Uterus (tissue), 4 donors: ENCODE measurements at places on chromosomes 4 and X. TPM values are rescaled to one million over a fixed set of nuclear protein-coding genes. Genes with fewer than 3 reads are reported as not detected.

DNA sequence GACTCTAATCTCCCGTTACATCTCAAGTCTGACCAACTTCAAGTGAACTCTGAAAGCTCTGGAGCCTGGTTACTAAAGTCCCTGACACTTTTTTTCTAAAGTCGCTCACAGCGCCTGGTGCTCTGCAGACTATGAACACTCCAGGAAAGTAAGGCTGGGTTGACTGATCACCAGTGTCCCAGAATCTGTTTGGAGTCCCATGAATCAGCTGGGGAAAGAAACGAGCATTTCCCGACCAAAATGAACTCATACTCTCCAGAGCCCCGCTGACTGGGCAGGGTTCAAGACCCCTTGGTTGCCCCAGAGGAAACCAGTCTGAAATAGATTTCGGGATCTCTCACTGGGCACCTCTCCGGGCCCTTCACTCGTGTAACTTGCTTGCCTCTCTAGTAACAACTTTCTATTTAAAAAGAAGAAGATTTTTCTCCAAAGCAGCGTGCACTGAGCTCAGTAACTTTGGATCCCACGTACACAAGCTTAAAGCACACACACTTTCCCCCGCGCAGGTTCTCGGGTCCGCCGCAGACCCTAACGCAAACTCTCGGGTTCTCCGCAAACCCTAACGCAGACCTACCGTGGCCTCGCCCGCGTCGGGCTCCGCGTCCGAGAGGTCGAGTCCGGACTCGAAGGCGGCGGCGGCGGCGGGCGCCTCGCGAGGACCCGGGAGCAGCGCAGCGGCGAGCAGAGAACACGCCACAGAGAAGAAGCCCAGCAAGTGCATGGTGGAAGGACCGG, 964 bp downstream of the VEGFC start:
- DNase-seq = peak; percentile 29

DNA sequence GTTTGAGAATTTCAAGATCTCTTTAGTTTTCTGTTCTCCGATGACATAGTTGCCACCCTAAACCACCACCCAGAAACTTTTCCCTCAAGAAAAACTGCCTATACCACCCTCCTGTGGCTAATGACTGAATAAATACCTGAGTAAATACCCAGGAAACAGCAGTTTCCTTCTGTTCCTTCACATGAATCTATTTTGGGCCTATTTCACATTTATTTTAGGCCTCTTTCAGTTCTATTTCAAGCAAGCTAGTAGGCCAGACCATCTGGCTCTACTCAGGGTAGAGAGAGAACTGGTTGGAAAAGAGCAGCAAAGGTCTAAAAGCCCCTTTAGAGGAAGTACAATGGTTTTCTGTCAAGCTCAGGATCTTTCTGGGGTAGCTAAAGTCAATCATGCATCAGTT, 23.4 kb downstream of the ARHGEF9 start:
- DNase-seq = no peak

DNA sequence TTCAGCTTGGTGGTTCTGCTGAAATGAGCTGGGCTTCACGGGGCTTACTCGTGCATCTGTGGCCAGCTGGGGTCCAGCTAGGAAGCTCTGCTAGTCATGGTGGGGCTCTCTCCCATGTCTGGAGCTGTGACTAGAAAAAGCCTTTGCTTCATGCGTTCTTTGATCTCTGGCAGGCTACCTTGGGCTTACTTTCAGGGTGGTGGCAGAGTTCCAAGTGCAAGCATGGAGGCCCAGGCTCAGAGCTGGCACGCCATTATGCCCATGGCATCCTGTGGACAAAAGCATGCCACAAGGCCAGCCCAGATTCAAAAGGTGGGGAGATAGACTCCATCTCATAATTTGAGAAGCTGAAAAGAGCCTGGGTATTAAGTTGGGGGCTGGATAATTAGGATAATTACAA, 55.4 kb upstream of the GBA3 start:
- DNase-seq = no peak

- peak; percentile 31 for DNase-seq
Observed at GRCh38 chr4:73257651-73258435, 755 bp downstream of the ANKRD17 start.

DNA sequence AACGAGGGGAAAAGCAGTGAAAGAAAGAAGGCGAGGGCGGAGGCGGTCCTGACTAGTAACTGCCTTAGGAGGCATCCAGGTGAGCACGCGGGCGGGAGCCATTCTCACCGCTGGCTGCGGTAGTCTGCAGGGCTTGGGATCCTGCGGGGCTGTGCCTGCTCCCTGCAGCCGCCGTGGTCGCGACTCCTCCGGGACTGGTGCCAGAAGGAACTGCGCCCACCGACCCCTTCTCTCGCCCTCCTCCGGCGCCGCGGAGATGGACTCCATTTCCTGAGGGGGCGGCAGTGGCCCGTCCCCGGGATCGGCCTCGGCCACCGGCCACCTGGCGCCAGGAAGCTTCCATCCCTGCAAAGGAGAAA, 543 bp downstream of the NFXL1 start:
- peak; percentile 49 for DNase-seq

- no peak for DNase-seq
Observed at GRCh38 chrX:129698150-129698549, 40.6 kb upstream of the XPNPEP2 start.

The HSFX2 gene
- not detected for total RNA-seq
